ENCODE measurements at places on chromosomes 7 and 10. TPM values are rescaled to one million over a fixed set of nuclear protein-coding genes. Genes with fewer than 3 reads are reported as not detected.

The CDC14C gene
- 0.54 TPM for total RNA-seq

The NEBL gene
- total RNA-seq, result 9.5 TPM

The AASS gene
- total RNA-seq, result 789 TPM

The GNAT3 gene
- not detected for total RNA-seq

The SPDYE2B gene
- not detected for total RNA-seq

The JCAD gene
- total RNA-seq, result 2.3 TPM

The AGR2 gene
- not detected for total RNA-seq

The ZPBP gene
- not detected for total RNA-seq

The CFAP46 gene
- total RNA-seq, result 3.1 TPM

- H3K27me3 ChIP-seq, result no peaks in the 10 kb centered on the region
- no peak overlapping the region for H3K4me3 ChIP-seq
- H3K4me1 ChIP-seq, result peaks cover 15% of the 10 kb centered on the region
- DNase-seq, result no peak
- no peaks in the 10 kb centered on the region for H3K36me3 ChIP-seq
These were observed 59.3 kb downstream of the MKI67 start for GRCh38 chr10:128066870-128067382.

- no peak overlapping the region for H3K4me3 ChIP-seq
- no peak for DNase-seq
- H3K27ac ChIP-seq, result no peak overlapping the region
- peaks cover 6% of the 10 kb centered on the region for H3K36me3 ChIP-seq
- no peaks in the 10 kb centered on the region for H3K4me1 ChIP-seq
These were observed 7.8 kb downstream of the WIPI2 start for GRCh38 chr7:5197811-5198210.

DNA sequence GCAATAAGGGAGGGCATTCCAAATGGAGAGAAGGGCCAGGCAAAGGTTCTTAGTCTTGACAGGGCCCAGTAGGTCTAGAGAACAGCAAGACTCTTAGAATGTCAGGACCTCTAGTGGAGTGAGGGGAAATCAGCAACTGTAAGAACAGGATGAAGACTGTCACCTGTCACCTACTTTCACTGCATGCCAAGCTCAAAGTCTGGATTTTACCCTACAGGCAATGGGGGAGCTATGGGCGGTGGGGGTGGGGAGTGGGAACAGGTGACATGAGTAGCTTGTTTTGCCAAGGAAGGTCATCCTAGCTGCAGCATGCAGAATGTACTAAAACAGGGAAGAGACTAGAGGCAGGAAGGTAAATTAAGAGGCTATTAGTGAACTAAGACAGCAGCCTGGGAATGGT lies 18.3 kb downstream of the GOT1 start:
- peak; percentile 16 for DNase-seq
- no peaks in the 10 kb centered on the region for H3K27me3 ChIP-seq
- no peak overlapping the region for H3K27ac ChIP-seq
- H3K36me3 ChIP-seq, result no peaks in the 10 kb centered on the region

GRCh38 chr7:79664884-79665676 lies 211.6 kb upstream of the MAGI2 start:
- no peak for DNase-seq
- H3K4me1 ChIP-seq, result peaks cover 5% of the 10 kb centered on the region
- H3K27ac ChIP-seq, result no peak overlapping the region
- H3K36me3 ChIP-seq, result no peaks in the 10 kb centered on the region
- H3K4me3 ChIP-seq, result no peak overlapping the region
- no peaks in the 10 kb centered on the region for H3K27me3 ChIP-seq

- DNase-seq, result no peak
- no peaks in the 10 kb centered on the region for H3K4me1 ChIP-seq
- no peaks in the 10 kb centered on the region for H3K36me3 ChIP-seq
- no peak overlapping the region for H3K27ac ChIP-seq
These were observed 18.4 kb downstream of the GIMAP5 start for GRCh38 chr7:150755473-150756099.

- peaks cover 7% of the 10 kb centered on the region for H3K4me1 ChIP-seq
- DNase-seq, result peak; percentile 83
- H3K36me3 ChIP-seq, result no peaks in the 10 kb centered on the region
These were observed 79.0 kb upstream of the TMEM168 start for GRCh38 chr7:112869111-112869774.

GRCh38 chr7:54888067-54888733 lies 129.2 kb upstream of the SEC61G start:
- peaks cover 6% of the 10 kb centered on the region for H3K4me1 ChIP-seq
- peak; percentile 59 for DNase-seq
- H3K27me3 ChIP-seq, result peaks cover 19% of the 10 kb centered on the region
- H3K27ac ChIP-seq, result no peak overlapping the region

DNA sequence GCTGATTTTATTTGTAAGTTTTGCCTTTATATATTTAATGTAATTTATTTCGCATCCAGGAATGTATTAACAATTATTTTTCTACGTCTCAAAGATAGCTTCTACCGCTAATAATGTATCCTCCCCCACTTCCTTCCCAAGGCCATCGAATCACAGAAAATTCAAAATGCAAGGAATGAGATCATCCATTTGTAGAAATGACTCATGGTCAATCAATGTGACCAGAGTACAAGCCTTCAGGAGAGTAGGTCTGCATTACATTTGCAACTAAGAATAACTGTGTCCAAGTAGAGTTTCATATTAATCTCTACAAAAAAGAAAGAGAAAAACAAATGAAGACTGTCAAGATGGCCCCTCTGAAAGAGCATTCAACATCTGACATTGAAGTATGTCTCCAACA lies 205.9 kb upstream of the PHF14 start:
- no peak for DNase-seq
- H3K27me3 ChIP-seq, result no peaks in the 10 kb centered on the region
- peaks cover 2% of the 10 kb centered on the region for H3K4me1 ChIP-seq

DNA sequence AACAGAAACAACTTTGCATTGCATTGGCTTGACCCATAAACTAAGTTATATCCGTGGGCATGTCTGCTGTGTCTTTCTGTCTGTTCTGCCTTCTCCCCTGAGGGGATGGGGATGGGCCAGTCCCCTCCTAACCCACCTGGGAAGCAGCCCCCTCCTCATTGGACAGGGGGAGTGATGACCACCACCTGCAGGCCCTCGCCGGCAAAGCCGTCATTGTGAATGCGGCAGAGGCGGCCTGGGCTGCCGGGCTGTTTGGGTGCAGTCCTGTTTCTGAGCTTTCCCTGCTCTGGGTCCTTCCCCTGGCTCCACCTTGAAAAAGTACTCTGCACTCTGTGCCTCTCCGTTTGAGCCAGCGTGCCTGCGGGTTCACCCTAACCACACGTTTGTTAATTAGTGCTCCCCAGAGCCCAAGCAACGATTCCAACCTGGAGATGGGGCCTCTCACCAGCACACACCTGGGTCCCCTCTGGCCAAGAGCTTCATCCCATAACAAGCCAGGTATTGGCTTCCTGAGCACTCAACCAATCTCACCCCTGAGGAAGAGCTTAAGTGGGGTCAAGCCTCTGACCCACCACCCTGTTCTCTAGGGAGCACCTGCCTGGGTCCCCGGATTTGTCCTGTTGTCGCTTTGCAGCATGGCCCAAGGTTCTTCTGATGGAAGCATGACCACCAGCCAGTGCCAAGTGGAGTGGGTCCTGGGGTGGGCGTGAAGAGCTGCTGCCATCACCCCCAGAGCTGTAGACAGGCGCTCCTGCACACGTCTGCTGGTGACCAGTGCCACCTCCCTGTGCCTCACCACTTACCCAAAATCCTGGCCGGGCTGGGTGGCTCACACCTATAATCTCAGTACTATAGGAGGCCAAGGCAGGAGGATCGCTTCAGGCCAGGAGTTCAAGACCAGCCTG lies 39.4 kb upstream of the ZMIZ2 start:
- H3K4me1 ChIP-seq, result no peaks in the 10 kb centered on the region
- H3K4me3 ChIP-seq, result no peak overlapping the region
- H3K27me3 ChIP-seq, result no peaks in the 10 kb centered on the region
- H3K36me3 ChIP-seq, result no peaks in the 10 kb centered on the region

DNA sequence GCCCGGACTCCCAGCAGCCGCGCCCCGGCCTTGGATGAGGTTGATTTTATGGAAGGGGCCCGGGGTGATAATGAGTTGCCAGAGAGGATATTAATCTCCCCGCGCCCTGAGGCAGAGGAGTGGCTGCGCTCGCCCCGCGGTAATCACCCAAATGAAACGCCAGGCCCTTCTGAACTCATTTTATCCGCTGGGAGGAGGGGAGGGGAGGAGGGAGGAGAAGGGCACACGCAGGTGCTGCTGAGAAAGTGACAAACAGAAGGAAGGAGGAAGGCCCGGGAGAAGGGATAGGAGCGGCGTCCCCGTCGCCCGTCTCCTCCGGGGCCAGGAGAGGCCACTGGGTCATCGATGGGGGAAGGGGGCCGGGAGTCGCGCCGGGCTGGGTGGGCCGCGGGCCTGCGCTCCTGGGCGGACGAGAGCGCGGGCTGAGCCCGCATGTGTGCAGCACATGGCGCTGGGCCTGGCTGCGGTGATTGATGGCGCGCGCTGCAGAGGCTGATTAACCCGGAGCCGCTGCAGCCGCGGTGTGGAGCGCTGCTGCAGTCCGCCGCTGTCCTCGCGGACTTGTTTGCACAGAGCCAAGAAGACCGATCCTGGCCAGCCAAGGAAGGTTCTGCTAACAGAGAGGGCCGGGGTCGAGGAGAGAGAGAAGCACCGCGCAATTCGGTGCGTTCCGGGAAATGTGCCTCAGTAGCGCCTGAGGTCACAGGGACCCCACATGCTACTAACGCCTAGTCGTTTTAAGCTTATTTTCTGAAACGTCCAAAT lies 6.5 kb downstream of the MNX1 start:
- H3K27me3 ChIP-seq, result peaks cover 100% of the 10 kb centered on the region
- H3K36me3 ChIP-seq, result no peaks in the 10 kb centered on the region
- H3K27ac ChIP-seq, result no peak overlapping the region
- DNase-seq, result peak; percentile 88
- H3K4me3 ChIP-seq, result peak overlapping the region; percentile 48

- no peaks in the 10 kb centered on the region for H3K27me3 ChIP-seq
- no peaks in the 10 kb centered on the region for H3K4me1 ChIP-seq
- H3K27ac ChIP-seq, result no peak overlapping the region
- no peak overlapping the region for H3K4me3 ChIP-seq
- 0 out of 2 replicates have a peak, but pooled peaks cover 5% of the 10 kb centered on the region for H3K36me3 ChIP-seq
These were observed 102.5 kb downstream of the ACTR3B start for GRCh38 chr7:152862006-152862405.

DNA sequence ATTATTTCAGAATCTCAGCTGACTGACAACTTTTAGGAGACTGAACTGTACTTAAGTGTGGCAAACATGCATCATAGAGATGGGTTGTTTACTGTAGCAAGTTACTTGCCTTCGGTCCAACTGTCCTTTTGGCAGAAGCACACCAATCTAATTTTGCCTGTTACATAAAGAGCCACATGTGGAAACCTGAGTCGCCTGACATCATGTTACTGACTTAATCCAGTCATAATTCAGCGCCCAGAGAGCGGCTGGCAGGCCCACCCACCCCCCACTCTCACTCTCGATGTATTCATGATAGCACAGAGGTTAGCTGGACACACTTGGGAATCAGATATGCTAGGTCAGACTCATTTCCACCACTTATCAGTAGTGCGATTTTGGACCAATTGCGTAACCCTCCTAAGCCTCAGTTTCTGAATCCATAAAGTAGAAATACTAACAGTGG lies 57.3 kb upstream of the CAPZA2 start:
- H3K27me3 ChIP-seq, result no peaks in the 10 kb centered on the region
- no peak for DNase-seq
- no peak overlapping the region for H3K4me3 ChIP-seq
- H3K27ac ChIP-seq, result no peak overlapping the region
- no peaks in the 10 kb centered on the region for H3K36me3 ChIP-seq

DNA sequence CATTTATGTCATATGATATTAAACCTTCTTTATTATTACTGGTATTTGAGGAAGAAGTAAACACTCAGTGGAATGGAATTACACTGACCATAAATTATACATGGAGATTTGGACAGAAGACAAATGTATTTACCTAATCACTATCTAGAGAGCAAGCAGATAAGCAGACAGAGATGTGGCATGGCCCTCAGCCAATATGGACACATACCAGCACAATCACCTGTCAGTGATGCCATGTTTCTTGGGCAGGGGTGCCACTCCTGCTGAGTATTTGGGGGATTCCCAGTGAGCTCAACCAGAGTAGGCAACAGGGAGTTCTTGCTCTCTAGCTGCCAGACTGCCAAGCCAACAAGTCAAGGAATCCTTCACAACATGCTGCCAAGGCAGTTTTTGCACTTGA lies 866.3 kb upstream of the LRRN3 start:
- H3K36me3 ChIP-seq, result no peaks in the 10 kb centered on the region
- no peaks in the 10 kb centered on the region for H3K27me3 ChIP-seq
- no peak overlapping the region for H3K27ac ChIP-seq
- no peak for DNase-seq
- no peaks in the 10 kb centered on the region for H3K4me1 ChIP-seq
- H3K4me3 ChIP-seq, result no peak overlapping the region

GRCh38 chr7:77200542-77200941 lies 923 bp upstream of the FGL2 start:
- H3K36me3 ChIP-seq, result no peaks in the 10 kb centered on the region
- H3K27ac ChIP-seq, result no peak overlapping the region
- no peaks in the 10 kb centered on the region for H3K27me3 ChIP-seq
- no peak overlapping the region for H3K4me3 ChIP-seq
- peaks cover 11% of the 10 kb centered on the region for H3K4me1 ChIP-seq

GRCh38 chr10:103646304-103646703 lies 152.8 kb downstream of the NEURL1 start:
- no peaks in the 10 kb centered on the region for H3K36me3 ChIP-seq
- no peaks in the 10 kb centered on the region for H3K27me3 ChIP-seq
- no peak overlapping the region for H3K27ac ChIP-seq
- H3K4me3 ChIP-seq, result no peak overlapping the region

- no peaks in the 10 kb centered on the region for H3K36me3 ChIP-seq
- H3K4me1 ChIP-seq, result peaks cover 27% of the 10 kb centered on the region
- DNase-seq, result no peak
- H3K27me3 ChIP-seq, result peaks cover 39% of the 10 kb centered on the region
- no peak overlapping the region for H3K27ac ChIP-seq
These were observed 403 bp downstream of the CDK6 start for GRCh38 chr7:92835851-92836488.

DNA sequence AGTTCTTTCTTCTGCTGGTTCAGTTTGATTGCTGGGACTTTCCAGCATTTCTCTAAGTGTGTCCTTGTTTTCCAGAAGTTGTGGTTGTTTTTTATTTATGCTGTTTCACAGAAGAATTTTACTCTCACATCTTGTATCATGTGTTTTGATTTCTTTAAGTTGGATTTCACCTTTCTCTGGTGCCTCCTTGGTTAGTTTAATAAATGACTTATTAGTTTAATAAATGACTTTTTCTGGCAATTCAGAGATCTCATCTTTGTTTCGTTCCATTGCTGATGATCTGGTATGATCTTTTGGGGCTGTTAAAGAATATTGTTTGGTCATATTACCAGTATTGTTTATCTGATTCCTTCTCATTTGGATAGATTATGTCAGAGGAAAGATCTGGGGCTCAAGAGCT lies 59.8 kb upstream of the CYP2C9 start:
- no peaks in the 10 kb centered on the region for H3K27me3 ChIP-seq
- H3K4me1 ChIP-seq, result no peaks in the 10 kb centered on the region
- H3K27ac ChIP-seq, result no peak overlapping the region
- H3K36me3 ChIP-seq, result no peaks in the 10 kb centered on the region
- H3K4me3 ChIP-seq, result no peak overlapping the region

- no peaks in the 10 kb centered on the region for H3K27me3 ChIP-seq
- DNase-seq, result no peak
- H3K4me1 ChIP-seq, result no peaks in the 10 kb centered on the region
- no peak overlapping the region for H3K27ac ChIP-seq
These were observed 37.8 kb downstream of the DPCD start for GRCh38 chr10:101625821-101626412.

GRCh38 chr7:10657837-10658236 lies 315.8 kb upstream of the PHF14 start:
- peaks cover 8% of the 10 kb centered on the region for H3K4me1 ChIP-seq
- no peak overlapping the region for H3K27ac ChIP-seq
- DNase-seq, result no peak
- H3K27me3 ChIP-seq, result no peaks in the 10 kb centered on the region
- H3K4me3 ChIP-seq, result no peak overlapping the region

- H3K27me3 ChIP-seq, result no peaks in the 10 kb centered on the region
- no peak overlapping the region for H3K4me3 ChIP-seq
- no peaks in the 10 kb centered on the region for H3K36me3 ChIP-seq
- no peaks in the 10 kb centered on the region for H3K4me1 ChIP-seq
- no peak overlapping the region for H3K27ac ChIP-seq
These were observed 309.5 kb upstream of the NPVF start for GRCh38 chr7:25537662-25538375.

Data from GM23338 (cell line).